ENCODE measurements at places on chromosomes 1 and 21.

- no peak for DNase-seq
Observed at GRCh38 chr1:113818578-113818977, 6.3 kb upstream of the RSBN1 start.

- DNase-seq: no peak
Observed at GRCh38 chr1:29240986-29241385, 4.7 kb downstream of the PTPRU start.

- DNase-seq: no peak
Observed at GRCh38 chr1:81115422-81115821, 685.3 kb upstream of the ADGRL2 start.

- DNase-seq: no peak
Observed at GRCh38 chr1:29354511-29355098, 118.3 kb downstream of the PTPRU start.

- no peak for DNase-seq
Observed at GRCh38 chr1:197063212-197063611, 3.8 kb downstream of the F13B start.

- DNase-seq: no peak
Observed at GRCh38 chr1:218546314-218546713, 201.2 kb downstream of the TGFB2 start.

DNA sequence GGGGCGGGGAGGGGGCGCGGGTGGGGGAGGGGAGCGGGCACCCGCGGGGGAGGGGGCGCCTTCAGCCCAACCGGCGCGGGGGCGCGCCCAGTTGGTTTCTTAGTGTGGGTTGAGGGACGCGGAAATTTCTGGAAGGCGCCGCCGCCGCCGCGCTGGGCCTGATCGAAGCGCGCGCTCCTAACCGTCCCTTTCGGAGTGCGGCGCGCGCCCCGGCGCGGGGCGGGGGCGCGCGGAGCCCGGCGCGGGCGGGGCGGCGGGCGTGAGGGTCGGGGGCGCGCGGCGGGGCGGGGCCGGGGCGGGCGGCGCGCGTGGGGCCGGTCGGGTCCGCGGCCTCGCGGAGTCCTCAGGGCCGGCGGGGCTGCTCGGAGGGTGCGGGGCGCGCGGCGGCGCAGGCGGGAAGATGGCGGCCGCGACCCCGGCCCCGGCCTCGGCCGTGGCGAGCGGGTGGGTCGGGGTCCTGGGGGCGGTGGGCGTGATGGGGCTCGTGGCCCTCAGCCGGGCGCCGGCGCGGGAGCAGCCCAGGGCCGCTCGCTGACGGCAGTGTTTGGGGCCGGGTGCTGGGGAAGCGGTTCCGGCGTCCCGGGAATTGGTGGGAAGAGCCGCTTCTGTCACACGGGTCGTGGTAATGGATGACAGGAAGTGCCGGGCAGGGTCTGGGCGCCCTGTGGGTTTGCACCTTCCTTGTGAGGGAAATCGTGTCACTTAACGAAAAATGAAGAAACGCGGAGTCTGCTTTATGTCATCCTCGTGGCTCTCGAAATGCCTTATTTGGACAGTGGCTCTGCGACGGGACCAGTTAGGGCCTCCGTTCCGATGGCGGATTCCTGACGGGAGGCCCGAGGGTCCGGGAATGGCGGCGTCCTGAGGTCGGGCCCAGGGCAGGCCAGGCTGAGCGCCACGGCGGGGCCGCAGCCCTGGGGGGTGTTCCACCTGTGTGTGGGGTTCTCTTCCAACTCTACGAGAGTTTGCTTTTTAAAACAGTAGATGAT, 764 bp downstream of the PKNOX1 start:
- peak; percentile 38 for DNase-seq

- no peak for DNase-seq
Observed at GRCh38 chr1:181112071-181112929, 23.8 kb downstream of the IER5 start.

DNA sequence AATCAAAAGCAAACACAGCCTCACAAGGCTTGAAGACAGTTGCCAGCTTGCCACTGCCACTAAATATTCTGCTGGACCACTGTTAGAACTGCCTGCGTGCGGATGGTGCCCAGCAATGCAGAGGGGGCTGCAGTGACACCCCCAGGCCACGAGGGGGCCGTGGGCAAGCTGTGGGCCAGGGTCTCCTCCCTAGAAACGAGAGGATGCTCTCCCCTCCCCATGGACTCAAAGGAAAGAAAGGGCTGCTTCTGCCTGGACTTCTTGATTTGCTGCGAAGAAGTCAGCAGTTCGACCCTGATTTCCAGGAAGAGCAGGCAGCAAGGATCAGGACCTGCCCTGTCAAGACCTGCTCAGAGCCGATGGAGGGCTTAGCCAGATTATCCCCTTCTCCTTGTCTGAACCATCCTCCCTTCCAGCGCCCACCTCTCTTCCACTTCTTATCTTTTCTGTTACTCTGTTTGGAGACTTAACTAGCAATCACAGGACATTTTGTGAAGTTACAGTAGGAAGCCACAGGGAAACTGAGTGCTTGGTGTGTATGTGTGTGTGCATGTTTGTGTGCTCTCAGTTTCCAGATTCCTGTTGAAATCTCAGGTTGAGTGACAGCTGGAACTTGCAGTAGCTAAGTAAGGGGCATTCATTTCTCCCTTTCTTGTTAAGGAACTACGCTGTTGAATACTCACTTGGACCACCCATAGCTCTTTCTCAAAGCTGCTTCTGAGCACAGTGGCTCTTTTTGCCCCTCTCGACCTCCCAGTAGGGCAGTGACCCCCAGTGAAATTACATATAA, 2.7 kb downstream of the MAN1C1 start:
- DNase-seq: no peak

GRCh38 chr1:112694363-112694929, 12.5 kb downstream of the RHOC start:
- no peak for DNase-seq

GRCh38 chr1:65167586-65168242, 19.7 kb downstream of the AK4 start:
- no peak for DNase-seq

GRCh38 chr1:62333441-62333840, 14.2 kb upstream of the KANK4 start:
- no peak for DNase-seq

DNA sequence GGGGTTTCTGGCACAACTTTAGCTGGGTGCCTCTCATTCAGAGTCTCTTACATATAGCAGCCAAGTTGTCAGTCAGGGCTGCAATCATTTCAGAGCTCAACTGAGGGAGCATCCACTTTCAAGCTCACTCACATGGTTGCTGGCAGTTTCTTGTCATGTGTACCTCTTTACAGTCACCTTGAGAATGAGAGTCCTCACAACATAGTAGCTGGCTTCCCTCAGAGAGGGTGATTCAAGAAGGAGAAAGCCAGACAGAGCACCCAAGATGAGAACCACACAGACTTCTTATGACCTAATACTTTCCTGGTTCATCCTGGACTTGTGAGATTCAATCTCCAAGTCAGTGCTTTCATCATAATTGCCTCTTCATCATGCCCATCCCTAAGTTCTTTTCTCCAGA, 57.2 kb downstream of the DPT start:
- DNase-seq: no peak

DNA sequence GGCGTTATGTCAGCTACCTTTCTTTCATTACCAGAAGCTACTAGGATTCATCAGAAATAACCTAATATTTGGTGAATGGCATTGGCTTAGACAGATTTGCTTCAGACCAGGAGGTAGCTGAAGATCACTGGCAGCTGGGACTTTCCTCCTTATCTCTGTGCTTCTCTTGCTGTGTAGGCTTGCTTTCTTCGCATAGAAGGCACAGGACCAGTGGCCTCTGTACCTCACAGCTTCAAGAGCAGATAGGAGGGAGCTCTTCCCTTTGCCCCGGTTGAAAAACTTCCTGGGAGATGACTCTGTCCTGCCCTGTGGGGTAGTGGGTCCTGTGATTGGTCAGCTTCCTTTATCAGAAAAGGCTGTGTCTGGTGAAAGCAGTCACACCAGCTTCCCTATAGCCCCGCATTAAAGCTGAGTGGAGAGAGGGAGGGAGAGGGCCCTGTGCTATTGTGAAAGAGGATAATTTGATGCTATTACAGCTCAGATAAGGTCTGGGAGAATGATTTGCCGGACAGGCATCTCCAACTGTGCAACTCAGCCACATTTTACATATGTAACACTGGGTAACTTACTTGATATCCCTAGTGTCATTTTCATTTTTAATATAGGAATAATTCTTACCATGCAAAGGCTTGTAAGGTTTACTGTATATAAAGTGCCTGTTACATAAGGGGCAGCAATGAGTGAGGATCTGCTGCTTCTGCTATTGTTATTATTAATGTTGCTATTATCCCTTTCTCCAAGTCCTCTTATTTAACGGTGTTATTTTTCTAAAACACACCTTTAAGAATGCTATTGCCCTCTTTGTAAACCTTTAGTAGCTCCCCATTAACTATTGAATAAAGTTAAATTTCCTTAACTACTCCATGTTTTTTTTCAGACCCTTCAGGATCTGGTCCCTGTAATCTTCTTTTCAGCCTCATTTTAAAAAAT, 31.6 kb downstream of the OSBPL9 start:
- DNase-seq: no peak

- DNase-seq: peak; percentile 87
Observed at GRCh38 chr1:202348509-202349205, at the start of gene PPP1R12B. TSS of gene PPP1R12B (plus strand) at chr1:202348699. CDS start at chr1:202348852, 153 bp downstream.

All from stimulated activated CD8-positive, alpha-beta memory T cell treated with anti-CD3 and anti-CD28 coated beads, Interleukin-4, amount 100 ng/mL, for 1 hour (primary cell).